ENCODE measurements at places on chromosomes 1 and 21. TPM values are rescaled to one million over a fixed set of nuclear protein-coding genes. Genes with fewer than 3 reads are reported as not detected.

Gene TRIM63
- not detected for total RNA-seq

Gene HRNR
- total RNA-seq, result not detected

Gene CD34
- 4.3 TPM for total RNA-seq

Gene PDE4B
- 1.6 TPM for total RNA-seq

Gene OR14A16
- total RNA-seq, result not detected

Gene OPRD1
- not detected for total RNA-seq

Gene SPRR2F
- 198 TPM for total RNA-seq

Gene PACC1
- 5.7 TPM for total RNA-seq

Gene FAM151A
- not detected for total RNA-seq

Gene TAF5L
- 11.6 TPM for total RNA-seq

Gene LCE2B
- not detected for total RNA-seq

Gene FMO3
- total RNA-seq, result 1.4 TPM

Gene SLAMF9
- total RNA-seq, result 0.28 TPM

Gene CD160
- not detected for total RNA-seq

Gene PTPN7
- 1.2 TPM for total RNA-seq

Gene RNF223
- 22.3 TPM for total RNA-seq

Gene ZNF697
- 1.00 TPM for total RNA-seq

Gene HSD3B2
- total RNA-seq, result 0.32 TPM

Gene KRTAP12-3
- total RNA-seq, result not detected

Gene SELP
- 5.3 TPM for total RNA-seq

Gene S100A7A
- 24.6 TPM for total RNA-seq

Gene TLCD4
- 0.32 TPM for total RNA-seq

Gene NTMT2
- total RNA-seq, result not detected

Gene AMY1A
- not detected for total RNA-seq

Gene AMY1B
- total RNA-seq, result not detected

Gene CCDC185
- 0.24 TPM for total RNA-seq

Gene SLFNL1
- total RNA-seq, result 0.08 TPM

Gene LCE1A
- not detected for total RNA-seq

Gene NID1
- 5.3 TPM for total RNA-seq

Gene SELL
- 1.0 TPM for total RNA-seq

Gene DDX59
- total RNA-seq, result 13.8 TPM

Gene CELA3B
- not detected for total RNA-seq

Gene CFHR1
- 0.60 TPM for total RNA-seq

Gene SPTA1
- not detected for total RNA-seq

Gene ITGB2
- total RNA-seq, result 7.1 TPM

Gene SLC45A3
- total RNA-seq, result 1.2 TPM

Gene CAPN2
- total RNA-seq, result 171 TPM

Gene PTAFR
- total RNA-seq, result 7.6 TPM

Gene PEX14
- 16.2 TPM for total RNA-seq

Gene FMOD
- total RNA-seq, result 4.5 TPM

Gene MMEL1
- total RNA-seq, result 2.3 TPM

Gene FALEC
- 1.6 TPM for total RNA-seq

Gene SERTAD4
- 8.7 TPM for total RNA-seq

Gene ILDR2
- total RNA-seq, result 0.08 TPM

Gene TNFSF4
- 0.12 TPM for total RNA-seq

Gene GRIK1
- total RNA-seq, result not detected

Gene GOLT1A
- not detected for total RNA-seq

All from esophagus mucosa (tissue), 1 donor.